ENCODE measurements at places on chromosomes 1 and 21.

DNA sequence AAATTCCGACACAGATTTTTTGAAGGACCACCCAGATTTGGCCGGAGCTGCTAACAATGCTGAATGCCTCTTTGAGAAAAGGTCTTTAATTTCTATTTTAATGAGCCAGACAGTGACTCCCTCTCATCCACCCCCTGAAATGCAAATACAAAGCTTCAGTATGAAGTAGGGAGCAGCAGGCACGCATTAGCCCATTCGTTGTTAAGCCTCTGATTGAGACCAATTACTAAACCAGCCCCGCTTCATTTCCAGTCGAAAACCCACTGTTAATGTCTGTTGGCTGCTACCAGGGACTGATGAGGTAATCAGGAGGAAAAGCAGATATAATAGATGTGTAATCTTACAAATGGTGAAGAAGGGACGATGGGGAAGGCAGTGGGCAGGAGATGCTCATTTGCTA is 4.8 kb upstream of the C8A start:
- DNase-seq: no peak

DNA sequence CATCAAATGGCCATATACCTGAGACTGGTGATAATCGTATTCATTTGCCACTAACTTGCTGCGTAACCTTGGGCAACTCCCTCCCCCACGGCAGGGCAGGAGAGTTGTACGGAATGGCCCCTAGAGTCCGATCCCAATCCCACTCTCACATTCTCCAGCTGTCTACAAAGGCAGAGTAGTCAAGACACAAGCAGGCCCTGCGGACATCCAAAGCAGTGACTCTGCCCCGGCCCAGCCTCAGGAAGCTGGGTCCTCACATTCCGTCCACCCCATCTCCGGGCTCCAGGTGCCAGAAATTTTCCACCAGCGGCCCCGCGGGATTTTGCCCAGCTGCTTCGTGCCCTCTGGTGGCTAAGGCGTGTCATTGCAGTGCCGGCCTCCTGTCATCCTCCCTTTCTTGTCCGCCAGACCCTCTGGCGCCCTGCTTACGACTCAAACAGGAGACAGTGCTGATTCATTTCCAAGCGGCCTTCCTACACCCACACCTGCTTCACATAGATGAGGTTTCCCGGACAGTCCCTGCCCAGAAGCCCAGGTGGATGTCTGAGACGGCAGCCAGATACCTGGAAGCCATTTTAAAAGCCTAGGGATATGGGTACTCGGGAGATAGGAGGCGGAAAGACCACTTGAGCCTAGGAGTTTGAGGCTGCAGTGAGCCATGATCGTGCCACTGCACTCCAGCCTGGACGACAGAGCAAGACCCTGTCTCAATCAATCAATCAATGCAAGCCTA is 2.9 kb upstream of the S100A2 start:
- peak; percentile 83 for DNase-seq

DNA sequence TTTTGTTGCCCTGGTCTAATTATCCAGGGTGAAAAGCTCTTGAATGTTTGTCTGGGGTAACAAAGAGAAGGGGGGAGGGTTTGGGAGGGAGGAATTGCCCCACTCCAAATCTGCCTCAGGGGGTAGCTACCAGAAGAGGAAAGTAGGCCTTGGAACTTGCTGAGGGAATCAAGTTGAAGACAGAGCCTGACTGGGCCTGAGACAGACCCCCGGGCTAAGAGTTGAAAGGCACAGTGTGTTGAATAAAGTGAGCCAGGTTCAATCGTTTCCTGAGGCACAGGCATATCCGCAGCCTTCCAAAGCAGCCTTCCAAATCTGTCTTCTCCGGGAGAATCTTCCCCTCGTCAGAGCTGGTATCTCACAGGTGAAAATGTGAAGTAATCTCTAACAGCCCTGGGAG is 96.6 kb downstream of the LRIG2 start:
- DNase-seq: no peak

GRCh38 chr1:230140221-230141020 is 73.4 kb downstream of the GALNT2 start:
- peak; percentile 36 for DNase-seq

Measured in CD14-positive monocyte (primary cell).